ENCODE measurements at places on chromosomes 3 and 15. TPM values are rescaled to one million over a fixed set of nuclear protein-coding genes. Genes with fewer than 3 reads are reported as not detected.

- H3K4me1 ChIP-seq: no peaks in the 10 kb centered on the region
- H3K4me3 ChIP-seq: no peak overlapping the region
- no peak overlapping the region for H3K27ac ChIP-seq
- no peaks in the 10 kb centered on the region for H3K36me3 ChIP-seq
Measured at GRCh38 chr3:34212656-34213055, 414.2 kb downstream of the PDCD6IP start.

The TRH gene
- not detected for total RNA-seq

- no peaks in the 10 kb centered on the region for H3K27me3 ChIP-seq
- H3K4me3 ChIP-seq: peak overlapping the region; percentile 80
- H3K4me1 ChIP-seq: peaks cover 24% of the 10 kb centered on the region
Measured at GRCh38 chr15:41774882-41775417, 666 bp downstream of the MAPKBP1 start.

DNA sequence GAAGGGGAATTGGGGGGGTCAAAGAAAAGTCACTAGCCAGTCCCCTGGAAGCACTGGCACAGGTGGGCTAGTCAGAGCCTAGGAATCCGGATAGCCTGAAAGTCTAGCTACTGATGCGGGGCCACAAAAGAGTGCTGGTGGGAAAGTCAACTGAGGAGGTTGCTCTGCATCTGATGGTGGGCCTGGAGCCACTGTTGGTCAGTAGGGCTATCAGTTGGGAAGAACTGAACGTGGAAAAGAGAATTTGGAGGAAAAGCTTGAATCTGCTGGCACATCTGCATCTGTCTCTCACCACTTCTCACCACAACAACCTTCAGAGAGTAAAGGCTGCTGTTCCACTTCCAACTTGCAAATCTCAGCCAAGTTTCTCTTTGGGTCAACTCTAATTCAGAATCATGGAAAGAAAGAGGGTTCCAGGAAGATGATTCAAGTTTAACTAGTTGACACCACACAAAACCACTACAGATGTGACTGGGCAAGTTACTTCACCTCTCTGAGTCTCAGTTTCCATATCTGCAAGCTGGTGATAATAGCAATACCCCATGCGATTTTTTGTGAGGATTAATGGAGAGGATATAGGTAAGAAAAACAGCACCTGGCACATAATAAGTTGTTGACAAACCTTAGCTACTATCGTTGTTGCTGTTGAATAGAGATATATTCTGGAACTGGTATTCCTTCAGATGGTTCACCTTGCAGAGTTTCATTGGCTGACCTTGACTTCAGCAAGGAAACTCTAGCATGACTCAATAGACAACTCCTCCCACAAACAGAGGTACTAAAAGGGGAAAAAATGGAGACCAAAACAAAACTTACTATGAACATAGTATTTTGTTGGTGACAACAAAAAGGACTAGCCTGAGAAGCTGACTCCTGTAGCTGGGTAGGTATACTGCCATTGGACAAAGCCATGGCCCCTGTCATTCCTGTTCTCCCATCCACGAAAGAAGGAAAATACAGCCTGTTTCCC is 280.2 kb upstream of the STT3B start:
- H3K27ac ChIP-seq: no peak overlapping the region
- no peak overlapping the region for H3K4me3 ChIP-seq
- peaks cover 15% of the 10 kb centered on the region for H3K4me1 ChIP-seq
- no peak for DNase-seq
- H3K36me3 ChIP-seq: no peaks in the 10 kb centered on the region

The ACOX2 gene
- total RNA-seq: 2.8 TPM

GRCh38 chr3:195856410-195857084 is 44.8 kb upstream of the MUC4 start:
- no peak overlapping the region for H3K27ac ChIP-seq
- no peak overlapping the region for H3K4me3 ChIP-seq
- H3K36me3 ChIP-seq: no peaks in the 10 kb centered on the region
- DNase-seq: no peak

DNA sequence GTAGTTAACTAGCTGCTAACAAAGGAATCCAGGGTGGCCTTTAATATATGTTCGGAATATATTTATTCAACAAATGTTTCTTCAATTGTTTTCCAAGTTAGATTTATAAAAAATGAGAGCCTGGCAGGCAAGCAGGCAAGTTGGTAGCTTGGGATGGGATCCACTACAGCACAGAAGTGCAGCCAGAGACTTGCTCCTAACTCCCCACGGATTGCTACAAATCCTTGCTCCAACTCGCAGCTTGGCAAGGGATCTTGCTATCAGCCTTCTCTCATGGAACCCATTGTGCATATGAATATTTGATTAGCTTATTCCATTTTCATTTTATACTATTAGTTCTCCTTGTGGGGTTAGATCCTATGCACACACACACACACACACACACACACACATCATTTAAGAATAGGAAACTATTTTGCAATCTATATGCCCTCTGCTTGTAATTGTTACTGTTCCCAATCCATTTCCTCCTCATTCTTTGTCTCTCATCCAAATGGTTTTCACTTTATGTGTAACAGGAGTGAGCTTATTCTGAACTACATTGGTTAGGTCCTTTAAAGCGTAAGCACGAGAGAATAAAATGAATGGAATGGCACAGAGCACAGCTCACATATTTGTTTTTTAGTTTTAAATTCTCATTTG is 505.6 kb downstream of the LPP start:
- no peaks in the 10 kb centered on the region for H3K36me3 ChIP-seq
- no peak for DNase-seq
- no peaks in the 10 kb centered on the region for H3K4me1 ChIP-seq
- H3K4me3 ChIP-seq: no peak overlapping the region

DNA sequence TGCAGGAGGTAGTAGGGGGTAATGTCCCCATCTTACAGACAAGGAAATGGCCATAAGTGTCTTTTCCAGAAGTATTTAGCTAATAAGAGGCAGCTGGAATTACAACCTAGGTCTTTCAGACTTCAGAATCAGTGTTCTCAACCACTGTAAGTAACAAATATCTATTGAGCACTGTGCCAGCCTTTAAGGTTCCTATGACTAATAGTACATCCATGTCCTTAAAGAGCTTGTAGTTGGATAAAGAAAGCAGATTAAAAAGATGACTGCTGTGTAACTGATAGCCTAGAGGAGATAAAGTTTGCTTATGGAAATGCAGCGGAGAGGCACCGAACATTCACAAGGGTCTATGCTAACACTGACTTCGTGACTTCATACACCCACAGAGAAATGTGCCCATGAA is 136.0 kb downstream of the KCNMB2 start:
- no peaks in the 10 kb centered on the region for H3K4me1 ChIP-seq
- no peak for DNase-seq
- no peak overlapping the region for H3K4me3 ChIP-seq
- no peaks in the 10 kb centered on the region for H3K27me3 ChIP-seq
- no peak overlapping the region for H3K27ac ChIP-seq
- H3K36me3 ChIP-seq: no peaks in the 10 kb centered on the region

GRCh38 chr15:26716069-26716468 is 56.8 kb downstream of the GABRB3 start:
- no peak overlapping the region for H3K27ac ChIP-seq
- no peak overlapping the region for H3K4me3 ChIP-seq
- no peaks in the 10 kb centered on the region for H3K4me1 ChIP-seq
- no peaks in the 10 kb centered on the region for H3K36me3 ChIP-seq
- no peak for DNase-seq
- peaks cover 7% of the 10 kb centered on the region for H3K27me3 ChIP-seq

- H3K4me3 ChIP-seq: no peak overlapping the region
- H3K36me3 ChIP-seq: no peaks in the 10 kb centered on the region
- H3K27ac ChIP-seq: no peak overlapping the region
- H3K27me3 ChIP-seq: no peaks in the 10 kb centered on the region
- no peak for DNase-seq
Measured at GRCh38 chr3:189419038-189419437, 212.2 kb upstream of the TP63 start.

DNA sequence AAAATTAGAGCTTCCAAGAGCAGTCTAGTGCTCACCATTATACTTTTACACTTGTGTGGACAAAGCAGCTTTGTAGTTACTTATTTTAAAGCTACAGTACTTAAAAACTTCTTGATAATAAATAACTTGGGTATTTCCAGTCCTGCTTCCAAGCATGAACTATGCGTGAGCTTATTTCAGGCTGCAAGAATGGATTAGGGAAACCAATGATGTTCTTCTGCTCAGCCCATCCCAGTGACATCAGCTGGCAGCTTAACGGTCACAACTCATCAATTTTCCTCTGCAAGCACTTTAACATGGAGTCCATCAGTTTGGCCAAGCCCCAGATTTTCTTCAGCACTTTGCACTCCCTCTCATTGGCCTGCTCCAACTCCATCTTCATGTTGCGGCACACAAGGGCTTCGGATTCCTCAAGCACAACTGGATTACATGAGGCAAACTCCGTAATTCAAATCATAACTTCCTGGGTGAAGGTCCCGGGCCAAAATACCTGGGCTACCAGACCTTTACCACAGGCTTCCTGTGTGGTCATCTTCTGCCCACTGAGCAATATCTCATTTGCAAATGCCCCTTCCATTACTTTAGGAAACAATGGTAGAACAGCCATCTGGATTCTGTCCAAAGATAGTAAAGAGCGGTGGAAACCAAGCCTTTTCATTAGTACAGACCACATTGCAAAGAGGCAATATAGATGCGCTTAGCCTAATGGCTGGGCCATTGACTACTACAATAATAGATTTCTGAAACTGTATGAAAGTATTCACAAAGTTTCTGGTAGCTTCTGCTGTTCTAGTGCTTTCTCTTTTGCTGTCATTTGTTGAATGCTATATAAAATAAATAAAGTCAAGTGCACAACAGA is 87.5 kb upstream of the DAZL start:
- no peaks in the 10 kb centered on the region for H3K36me3 ChIP-seq
- no peak overlapping the region for H3K4me3 ChIP-seq
- H3K4me1 ChIP-seq: peaks cover 8% of the 10 kb centered on the region
- DNase-seq: no peak

- no peaks in the 10 kb centered on the region for H3K27me3 ChIP-seq
- H3K4me1 ChIP-seq: peaks cover 55% of the 10 kb centered on the region
- no peak overlapping the region for H3K4me3 ChIP-seq
- H3K27ac ChIP-seq: 0 out of 2 replicates have a peak overlapping the region, but pooled peaks have one; percentile 14
Measured at GRCh38 chr3:43693594-43693993, 2.9 kb downstream of the ABHD5 start.

GRCh38 chr15:20341901-20342600 is 199.5 kb downstream of the GOLGA6L6 start:
- H3K27me3 ChIP-seq: peaks cover 5% of the 10 kb centered on the region
- H3K27ac ChIP-seq: no peak overlapping the region
- no peaks in the 10 kb centered on the region for H3K4me1 ChIP-seq
- no peak for DNase-seq
- no peaks in the 10 kb centered on the region for H3K36me3 ChIP-seq

GRCh38 chr15:55897560-55898336 is 95.7 kb downstream of the NEDD4 start:
- no peaks in the 10 kb centered on the region for H3K27me3 ChIP-seq
- no peaks in the 10 kb centered on the region for H3K36me3 ChIP-seq

GRCh38 chr3:77139624-77140023 is 99.7 kb downstream of the ROBO2 start:
- no peaks in the 10 kb centered on the region for H3K4me1 ChIP-seq
- no peaks in the 10 kb centered on the region for H3K36me3 ChIP-seq
- H3K4me3 ChIP-seq: no peak overlapping the region
- no peak for DNase-seq
- no peak overlapping the region for H3K27ac ChIP-seq
